ENCODE measurements at places on chromosomes 2 and 18.

- no peak for DNase-seq
These were observed 871.8 kb downstream of the SLC4A3 start for GRCh38 chr2:220499225-220499624.

DNA sequence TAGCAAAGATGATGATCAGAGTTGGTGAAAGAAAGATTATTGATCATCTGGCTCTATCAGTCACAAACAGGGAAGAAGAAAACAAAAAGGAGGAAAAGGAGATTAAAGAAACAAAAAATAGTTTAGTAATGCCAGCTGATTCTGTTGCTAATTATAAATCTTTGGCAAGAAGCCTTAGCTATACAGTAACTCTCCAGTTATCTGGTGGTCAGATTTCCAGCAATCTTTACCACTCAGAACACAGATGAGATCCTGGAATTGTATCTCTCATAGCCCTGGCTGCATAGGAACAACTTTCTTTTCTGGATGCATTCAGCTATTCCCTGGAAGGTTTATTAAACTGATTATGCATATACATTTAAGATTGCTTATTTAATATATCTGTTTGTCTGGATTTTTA is 256.8 kb upstream of the ZEB2 start:
- no peak for DNase-seq

GRCh38 chr18:3688690-3689089 is 238.7 kb downstream of the TGIF1 start:
- DNase-seq: no peak

DNA sequence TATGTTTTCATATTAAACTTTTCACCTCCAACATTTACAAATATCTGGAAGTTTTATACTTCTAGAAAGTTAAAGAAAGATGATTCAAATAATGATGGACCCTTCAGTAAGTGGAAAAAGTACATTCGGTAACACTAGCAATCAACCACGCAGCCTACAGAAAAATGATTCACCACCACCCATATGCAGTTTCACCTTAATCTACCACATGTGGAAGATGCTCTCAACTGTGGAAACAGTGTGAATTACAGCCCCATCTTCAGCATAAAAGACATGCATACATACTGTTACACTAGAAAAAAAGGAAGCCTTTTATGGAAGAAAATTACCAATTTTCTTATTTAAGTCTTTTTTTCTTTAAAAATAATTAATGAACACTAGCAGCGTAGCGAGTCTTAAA is 1.1 kb downstream of the SLC38A11 start:
- DNase-seq: no peak

DNA sequence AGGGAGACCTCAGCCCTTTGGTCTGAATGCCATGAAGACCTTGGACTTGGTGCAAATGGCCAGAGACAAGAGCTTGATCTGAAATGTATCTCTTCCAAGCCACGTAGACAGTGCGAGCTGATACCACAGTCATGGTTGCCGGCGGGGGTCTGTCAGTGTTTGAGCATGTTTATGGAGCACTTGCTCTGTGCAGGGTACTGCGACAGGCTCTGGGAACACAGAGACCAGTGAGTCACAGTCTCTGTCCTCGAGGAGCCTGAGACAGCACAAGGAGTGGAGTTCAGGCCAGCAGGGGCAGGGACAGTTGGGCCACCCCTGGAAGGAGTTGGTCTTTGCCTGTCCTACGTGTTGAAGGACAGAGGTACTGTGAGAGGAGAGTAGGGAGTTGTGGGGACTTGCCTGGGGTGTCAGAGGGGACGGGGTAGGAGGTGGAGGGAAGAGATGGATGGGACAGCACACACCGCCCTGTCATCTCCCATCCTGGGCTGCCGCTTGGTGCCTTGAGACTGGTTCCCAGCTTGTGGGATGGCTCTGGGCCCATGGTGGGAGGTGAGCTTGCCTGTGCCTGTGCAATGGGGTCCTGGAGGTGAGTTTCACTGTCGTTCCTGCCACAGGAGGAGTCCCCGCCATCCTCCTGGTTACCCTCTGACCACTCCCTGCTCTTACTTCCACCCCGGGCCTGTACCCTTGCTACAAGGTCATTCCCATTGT is 39.5 kb downstream of the ATP6V1C2 start:
- no peak for DNase-seq

- no peak for DNase-seq
These were observed 15.9 kb downstream of the FBXO41 start for GRCh38 chr2:73268366-73268829.

DNA sequence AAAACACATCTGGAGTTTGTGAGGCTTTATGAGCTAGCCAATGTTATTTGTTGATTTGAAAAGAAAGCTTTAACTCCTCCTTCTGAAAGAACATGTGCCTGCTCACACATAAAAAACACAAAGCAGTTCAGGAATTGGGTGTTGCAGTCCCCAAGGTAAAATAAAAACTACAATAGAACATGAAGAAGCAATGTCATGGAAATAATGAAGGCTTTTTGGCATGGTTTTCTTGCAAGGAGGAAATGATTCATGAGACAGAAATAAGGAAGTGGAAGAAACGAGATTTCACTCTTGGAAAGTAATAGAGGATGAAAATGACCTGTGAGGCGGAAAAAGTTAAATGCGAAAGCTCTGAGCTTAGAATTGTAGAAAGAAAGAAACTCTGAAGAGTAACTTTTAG is 81.1 kb downstream of the TRIB2 start:
- DNase-seq: no peak

- no peak for DNase-seq
These were observed 16.7 kb downstream of the ZEB2 start for GRCh38 chr2:144503242-144503641.

GRCh38 chr18:59549503-59550173 is 147.6 kb downstream of the CCBE1 start:
- DNase-seq: no peak

DNA sequence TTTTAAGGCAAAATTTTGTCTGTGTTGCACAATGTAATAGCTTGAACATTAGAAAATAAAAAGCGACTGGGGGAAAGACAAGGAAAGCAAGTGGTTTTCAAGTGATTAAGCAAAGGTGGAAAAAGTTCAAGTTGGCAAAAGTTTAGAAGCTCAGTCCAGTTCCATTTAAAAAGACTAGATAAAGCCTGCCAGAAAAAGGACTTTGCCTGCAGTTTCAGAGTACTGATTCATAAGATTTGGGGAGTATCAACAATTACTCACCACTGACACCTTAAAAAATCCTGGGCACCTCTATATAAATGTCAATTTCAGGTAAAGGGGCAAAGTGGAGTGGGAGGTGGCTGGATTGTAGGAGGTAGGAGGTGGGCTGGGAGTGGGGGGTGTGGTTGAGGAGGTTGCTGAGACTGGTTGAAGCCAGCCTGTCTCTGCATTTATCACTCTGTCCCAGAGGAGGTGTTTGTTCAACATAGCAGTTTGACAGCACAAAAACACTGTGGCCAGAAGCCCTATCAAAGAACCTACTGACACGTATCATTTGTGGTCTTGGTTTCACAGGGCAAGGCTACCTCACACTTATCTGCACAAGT is 14.6 kb downstream of the ZEB2 start:
- DNase-seq: no peak

- DNase-seq: no peak
These were observed 39.0 kb upstream of the NPAS2 start for GRCh38 chr2:100781009-100781325.

Data from GOT3 (cell line).